ENCODE measurements at places on chromosomes 5 and 9. TPM values are rescaled to one million over a fixed set of nuclear protein-coding genes. Genes with fewer than 3 reads are reported as not detected.

DNA sequence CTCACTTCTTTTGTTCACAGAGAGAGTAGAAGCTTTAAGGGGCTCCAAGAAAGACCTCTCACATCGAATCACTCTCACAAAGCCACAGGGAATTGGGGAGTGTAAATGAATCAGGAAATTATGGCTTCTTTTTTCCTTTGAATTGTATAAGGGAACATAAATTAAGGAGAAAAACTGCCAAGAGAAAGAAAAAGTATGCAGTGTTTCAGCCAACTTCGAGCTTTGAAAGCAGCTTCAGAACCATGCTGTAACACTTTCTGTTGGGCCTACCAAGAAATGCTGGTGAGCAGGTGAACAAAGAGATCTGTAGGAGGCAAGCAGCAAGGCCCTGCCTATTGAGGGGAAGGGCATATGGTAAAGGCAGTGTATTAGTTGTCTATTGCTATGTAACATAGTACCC lies 33.4 kb upstream of the CTNNA1 start:
- no peak for DNase-seq

DNA sequence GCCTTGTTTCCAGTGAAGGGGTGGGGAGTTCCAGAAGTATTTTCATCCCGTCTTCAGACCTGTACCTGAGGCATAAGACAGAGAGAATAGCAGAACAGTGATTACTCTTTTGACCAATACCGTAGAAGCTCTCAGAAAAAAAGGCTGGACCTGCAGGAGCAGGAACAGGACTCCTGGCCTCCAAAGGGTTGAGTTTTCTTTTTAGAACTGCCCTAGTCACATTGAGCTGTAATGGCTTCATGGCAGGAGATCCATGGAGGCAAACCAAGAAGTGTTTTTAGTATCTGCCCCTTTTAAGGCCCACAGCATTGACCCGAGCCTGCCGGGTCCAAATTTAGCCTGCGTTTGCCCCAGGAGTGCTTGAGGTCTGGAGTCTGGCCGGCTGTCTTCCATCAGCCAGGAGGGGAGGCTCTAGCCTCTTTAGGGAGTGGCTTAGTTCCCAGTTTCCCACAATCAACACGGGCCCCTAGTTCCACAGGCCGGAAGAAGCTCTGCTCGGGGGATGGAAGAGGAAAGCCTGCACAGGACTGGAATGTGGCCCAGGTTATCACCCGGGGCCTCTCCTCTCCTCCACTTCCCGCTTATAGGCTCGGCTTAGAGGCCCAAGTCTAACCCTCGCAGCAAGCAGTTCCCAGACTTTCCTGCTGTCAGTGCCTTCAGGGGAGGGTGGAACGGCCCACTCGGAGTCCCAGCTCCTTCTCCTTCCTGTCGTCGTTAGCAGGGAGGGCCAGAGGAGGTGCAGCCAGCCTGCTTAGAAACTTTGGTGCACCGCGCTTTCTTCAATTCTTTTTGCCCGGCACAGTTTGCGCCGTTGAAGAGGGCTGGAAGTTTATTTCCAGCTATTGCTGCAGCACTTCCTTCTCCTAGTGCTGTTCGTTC lies 80.7 kb downstream of the C9orf152 start:
- no peak for DNase-seq

SPATA31A3 gene
- not detected for total RNA-seq

NSG2 gene
- not detected for total RNA-seq

GRCh38 chr9:88186495-88187110 lies 48.3 kb upstream of the SPATA31C2 start:
- no peak for DNase-seq

- no peak for DNase-seq
Measured at GRCh38 chr5:67748165-67748690, 467.3 kb upstream of the PIK3R1 start.

DNA sequence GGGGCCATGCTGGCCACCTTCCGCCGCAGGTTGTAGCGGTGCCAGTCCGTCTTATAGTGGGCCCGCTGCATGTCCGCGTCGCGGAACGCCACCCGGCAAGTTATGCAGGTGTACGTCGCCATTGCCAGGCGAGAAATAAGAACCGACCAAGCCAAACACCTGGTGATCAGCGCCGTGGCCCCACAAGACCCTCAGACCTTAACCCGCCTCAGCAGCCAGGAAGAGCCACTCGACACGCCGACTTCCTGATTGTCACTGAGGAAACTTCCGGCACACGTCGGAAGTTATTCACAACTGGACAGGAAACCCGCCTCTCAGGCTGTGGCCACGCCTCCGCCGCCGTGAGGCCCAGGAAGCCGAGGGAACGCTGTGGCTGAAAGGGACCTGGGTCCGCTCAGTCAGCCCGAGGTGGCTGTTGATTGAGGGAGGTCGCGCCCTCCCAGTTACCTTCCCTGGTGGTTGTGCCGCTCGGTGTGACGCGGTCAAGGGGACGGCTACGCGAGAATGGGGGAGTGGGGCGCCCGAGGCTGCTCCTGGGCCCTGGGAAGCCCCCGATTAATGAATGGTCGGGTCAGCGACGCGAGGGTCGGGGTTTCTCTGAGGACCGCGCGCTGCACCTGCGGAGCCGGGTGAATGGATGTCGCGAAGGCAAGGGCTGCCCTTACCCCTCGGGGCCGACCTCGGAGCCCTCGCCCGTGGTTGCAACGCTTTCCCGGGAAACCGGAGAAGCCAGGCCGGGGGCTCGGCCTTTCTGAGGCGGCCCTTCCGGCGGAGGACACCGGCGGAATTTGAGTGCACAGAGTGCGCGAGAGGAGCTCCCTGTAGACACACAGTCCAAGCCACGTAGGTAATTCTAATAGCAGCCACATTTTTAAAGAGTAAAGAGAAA lies at the start of gene ZNF622:
TSS of gene ZNF622 (minus strand) at position 257 of the 889 bp plus-strand sequence. CDS start at position 122, 135 bp downstream.
- DNase-seq, result peak; percentile 86

GRCh38 chr5:34496701-34497469 lies 159.2 kb upstream of the RAI14 start:
- DNase-seq, result no peak

DNA sequence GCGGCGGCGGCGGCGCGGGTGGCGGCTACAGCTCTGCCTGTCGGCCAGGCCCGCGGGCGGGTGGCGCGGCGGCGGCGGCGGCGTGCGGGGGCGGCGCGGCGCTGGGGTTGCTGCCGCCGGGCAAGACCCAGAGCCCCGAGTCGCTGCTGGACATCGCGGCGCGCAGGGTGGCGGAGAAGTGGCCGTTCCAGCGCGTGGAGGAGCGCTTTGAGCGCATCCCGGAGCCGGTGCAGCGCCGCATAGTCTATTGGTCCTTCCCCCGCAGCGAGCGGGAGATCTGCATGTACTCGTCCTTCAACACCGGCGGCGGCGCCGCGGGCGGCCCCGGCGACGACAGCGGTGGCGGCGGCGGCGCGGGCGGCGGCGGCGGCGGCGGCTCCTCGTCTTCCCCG lies 296 bp downstream of the ZSWIM6 start:
- no peak for DNase-seq

DNA sequence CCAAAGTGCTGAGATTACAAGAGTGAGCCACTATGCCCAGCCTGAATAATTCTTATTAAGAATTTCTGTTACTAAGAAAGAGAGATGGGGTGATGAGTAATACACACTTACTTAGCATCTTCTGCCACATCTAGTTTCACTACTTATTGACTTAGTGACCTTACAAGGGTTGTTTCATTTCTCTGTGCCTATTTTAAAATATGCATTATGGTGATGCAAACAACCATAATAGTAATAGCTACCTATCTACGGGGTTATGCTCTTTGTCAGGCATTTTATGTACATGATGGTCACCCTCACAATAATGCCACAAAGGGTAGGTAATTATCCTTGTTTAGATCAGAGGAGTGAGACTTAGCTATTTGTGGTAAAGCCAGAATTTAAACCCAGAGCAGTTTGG lies 499.0 kb upstream of the SGCD start:
- DNase-seq, result no peak

DNA sequence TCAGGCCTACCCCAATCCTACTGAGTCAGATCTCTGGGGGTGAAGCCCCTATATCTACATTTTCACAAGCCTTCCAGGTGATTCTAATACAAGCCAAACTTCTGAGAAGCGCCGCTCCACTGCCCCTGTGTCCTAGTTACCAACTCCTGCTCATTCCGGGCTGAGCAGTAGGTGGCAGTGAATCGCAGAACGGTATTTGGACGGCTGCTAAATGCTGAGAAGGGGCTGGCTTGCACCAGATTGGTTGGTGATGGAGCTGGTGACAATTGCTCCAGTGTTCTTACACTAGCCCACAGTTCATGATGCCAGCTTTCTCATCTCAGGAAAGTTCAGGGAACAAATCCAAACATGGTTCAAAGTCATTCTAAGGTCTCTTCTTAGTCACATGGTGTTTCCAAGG lies 31.1 kb upstream of the FGF1 start:
- peak; percentile 13 for DNase-seq

DNA sequence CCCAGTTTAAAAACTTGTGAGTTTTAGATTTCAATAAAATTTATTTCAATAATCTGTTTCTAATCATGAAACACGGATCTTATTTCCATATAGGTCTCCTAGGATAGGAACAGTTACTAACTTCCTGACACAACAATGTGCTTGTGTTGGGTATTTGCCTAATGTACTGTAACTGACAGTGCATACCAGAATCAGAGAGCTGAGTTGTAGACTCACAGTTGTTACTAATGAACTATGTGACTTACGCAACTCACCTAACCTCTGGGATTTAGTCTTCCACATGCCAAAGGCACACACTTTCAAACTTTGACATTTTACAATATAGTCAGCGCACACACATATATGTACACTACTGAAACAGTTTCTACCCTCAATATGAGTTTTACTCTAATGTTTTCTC lies 77.7 kb downstream of the HOMER1 start:
- DNase-seq, result no peak

- no peak for DNase-seq
Measured at GRCh38 chr9:20558566-20559016, 63.7 kb downstream of the MLLT3 start.

GRXCR2 gene
- total RNA-seq, result not detected

DNA sequence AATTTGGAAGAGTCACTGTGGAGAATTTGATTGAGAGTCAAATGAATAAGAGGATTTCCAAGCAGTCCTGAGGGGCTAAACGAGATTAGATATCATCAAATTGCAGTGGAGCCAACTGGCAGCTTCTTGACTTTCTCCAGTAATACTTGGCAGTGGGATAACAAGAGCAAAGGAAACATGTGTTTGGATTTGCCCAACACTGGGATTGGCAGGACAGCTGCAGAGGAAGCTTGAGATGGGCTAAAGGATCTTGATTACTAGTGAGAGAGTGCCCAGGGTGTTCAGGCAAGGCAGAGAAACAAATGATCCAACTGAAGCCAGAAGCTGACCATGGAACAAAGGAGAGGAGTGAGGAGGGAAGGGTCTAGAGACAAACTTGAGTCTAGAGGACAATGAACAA lies 356.0 kb upstream of the ISL1 start:
- no peak for DNase-seq

GRCh38 chr5:43422143-43422542 lies 10.0 kb upstream of the CCL28 start:
- DNase-seq, result no peak

DNA sequence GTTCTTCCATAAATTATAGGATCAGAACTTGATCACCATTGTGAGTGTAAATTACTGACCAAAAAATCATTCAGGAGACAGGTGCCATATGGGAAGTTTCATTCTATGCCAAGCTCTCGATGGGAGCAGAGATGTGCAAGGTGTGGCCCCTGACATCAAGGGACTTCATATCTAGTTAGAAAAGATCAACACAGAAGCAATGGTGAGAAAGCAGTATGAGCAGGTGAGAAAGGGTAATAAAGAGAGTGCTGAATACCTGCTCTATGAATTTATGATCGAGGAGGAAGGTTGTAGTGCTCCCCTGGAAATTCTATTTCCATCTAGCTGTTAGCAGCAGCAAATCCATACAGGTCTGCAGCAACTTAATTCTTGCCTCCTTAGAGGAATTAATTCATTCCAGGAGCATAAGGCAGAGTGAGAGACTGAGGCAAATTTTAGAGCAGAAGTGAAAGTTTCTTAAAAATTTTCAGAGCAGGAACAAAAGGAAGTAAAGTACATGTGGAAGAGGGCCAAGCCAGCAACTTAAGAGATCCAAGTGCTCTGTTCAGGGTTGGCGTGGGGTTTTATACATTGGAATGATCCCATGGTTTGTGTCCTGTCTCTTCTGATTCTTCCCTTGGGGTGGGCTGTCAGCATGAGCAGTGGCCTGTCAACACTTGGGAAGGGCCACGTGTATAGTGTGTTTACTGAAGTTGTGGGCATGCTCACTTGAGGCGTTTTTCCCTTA lies 181.8 kb downstream of the SAXO1 start:
- no peak for DNase-seq

TMEM171 gene
- not detected for total RNA-seq

Data from activated T-helper 2 cell treated with anti-CD3 and anti-CD28 coated beads, Interferon-gamma antibody, Interleukin-2, Interleukin-4, amounts not matched to agents 10 μg/mL and 5 μg/mL and 100 μg/mL, durations not matched to agents 14 hours and 24 hours and 36 hours (primary cell).